ENCODE measurements at places on chromosomes 5 and 9.
A peak's percentile ranks its signal among the peaks of the same experiment; 100 is the strongest.

- no peak for DNase-seq
Observed at GRCh38 chr5:123561230-123561629, 49.3 kb downstream of the CSNK1G3 start.

- no peak for DNase-seq
Observed at GRCh38 chr5:65050140-65050539, 281.4 kb downstream of the CWC27 start.

- no peak for DNase-seq
Observed at GRCh38 chr5:126682856-126683255, 82.1 kb downstream of the PHAX start.

DNA sequence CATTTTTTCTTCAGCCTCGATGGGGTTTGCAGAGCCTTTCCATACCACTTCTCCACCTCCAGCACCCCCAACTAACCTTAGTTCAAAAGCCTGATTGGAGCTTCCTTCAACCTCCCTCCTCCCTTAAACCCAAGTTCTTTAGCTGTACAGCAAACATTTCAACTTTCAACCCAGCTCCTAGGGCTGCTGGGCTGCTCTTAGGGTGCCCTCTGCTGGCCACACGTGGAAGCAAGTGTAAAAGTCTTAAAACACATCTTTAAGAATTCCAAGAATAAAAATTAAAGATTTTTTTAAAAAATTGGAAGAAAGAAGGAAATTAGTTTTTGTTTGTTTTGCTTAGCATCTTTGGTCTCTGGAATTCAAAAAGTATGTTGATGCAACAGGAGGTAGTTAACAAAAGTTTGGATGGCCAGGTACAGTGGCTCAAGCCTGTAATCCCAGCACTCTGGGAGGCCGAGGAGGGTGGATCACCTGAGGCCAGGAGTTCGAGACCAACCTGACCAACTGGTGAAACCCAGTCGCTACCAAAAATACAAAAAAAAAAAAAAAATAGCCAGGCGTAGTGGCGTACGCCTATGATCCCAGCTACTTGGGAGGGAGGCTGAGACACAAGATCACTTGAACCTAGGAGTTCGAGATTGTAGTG, 15.5 kb upstream of the HSD17B3 start:
- peak; percentile 25 for DNase-seq

GRCh38 chr5:154523709-154524108, 45.7 kb upstream of the HAND1 start:
- no peak for DNase-seq

- DNase-seq, result no peak
Observed at GRCh38 chr9:123112015-123112975, 78.8 kb downstream of the GPR21 start.

DNA sequence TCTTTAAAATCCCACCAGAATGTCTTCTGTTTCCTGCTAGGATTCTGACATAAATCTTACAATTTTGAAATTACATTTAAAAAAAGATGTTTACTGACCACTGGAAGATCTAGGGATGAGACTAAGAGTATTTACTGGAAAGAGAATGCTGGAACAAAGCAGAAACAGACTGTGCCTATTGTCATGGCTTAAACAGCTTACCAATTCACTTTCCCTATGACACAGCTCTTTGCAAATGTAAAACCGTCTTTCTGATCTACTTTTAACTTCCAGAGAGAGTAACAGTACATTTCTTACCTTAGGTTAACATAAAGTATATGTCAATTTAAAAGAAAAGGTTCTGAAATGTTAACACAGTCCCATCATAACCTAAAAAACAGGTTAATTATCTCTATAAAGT, 10.7 kb downstream of the GIN1 start:
- DNase-seq, result no peak

DNA sequence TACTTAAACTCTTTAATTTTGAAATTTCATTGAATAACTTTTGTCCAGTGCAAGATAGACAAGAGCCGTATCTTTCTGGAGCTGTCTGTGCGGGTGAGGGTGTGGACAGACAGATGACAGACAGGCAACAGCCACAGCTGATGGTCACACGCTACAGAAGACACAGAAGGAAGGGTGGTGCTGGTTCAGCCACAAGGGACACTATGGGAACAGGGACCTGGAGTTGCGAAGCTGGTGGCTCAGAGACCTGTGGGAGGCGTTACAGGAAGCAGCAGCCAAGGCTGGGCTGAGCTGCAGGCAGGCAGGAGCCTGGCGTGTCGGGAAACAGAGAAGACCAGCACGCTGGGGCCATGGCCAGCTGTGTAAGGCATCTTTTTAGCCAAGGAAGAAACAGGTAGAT, 104.4 kb downstream of the WNK2 start:
- DNase-seq, result no peak

GRCh38 chr5:98742396-98743073, 30.9 kb upstream of the RGMB start:
- no peak for DNase-seq

DNA sequence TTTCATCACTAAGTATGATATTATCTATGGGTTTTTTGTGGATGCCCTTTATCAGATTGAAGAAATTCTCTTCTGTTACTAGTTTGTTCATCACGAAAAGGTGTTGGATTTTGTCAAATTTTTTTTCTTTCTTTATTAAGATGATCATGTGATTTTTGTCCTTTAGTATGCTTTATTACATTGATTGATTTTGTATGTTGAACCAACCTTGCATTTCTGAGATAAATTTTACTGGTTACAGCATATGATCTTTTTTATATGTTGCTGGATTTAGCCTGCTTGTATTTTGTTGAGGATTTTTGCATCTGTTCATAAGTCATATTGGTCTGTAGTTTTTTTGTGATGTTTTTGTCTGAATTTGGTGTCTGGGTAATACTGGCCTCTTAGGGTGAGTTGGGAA, 42.8 kb downstream of the RAD23B start:
- no peak for DNase-seq

GRCh38 chr5:7756453-7756852, 94.5 kb downstream of the CFAP90 start:
- no peak for DNase-seq

DNA sequence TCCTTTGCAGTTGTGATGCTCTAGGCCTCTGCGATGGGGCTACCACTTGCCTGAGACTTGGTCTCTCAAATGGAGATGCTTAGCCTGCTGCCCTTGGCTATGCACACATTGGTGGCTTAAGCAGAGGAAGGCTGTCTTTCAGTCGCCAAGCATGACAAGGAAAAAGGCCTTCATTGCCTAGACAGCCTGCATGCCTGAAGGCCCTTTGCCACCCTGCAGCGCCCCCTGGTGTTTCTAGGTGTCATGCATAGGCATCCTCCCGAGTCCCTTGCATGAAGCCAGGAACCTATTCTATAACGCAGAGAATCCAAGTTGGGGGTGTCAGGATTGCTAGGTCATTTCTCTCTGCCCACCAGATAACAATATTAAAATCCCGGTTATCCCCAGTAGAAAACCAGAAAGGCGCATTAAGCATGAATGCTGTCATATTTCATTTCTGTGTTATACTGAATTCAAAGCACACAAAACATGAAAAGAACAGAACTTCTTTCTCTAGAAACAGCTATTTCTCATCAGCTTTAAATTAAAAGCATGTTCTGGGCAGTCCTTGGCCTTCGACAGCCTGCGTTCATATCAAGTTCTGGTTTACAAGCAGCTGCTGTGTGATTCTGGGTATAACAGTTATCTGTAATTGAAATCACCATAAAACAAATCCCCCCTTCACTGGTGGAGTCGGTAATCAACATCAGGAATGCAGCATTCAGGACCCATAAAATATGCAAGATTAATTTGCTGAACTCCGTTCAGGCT, 59.7 kb upstream of the TRPC7 start:
- DNase-seq, result peak; percentile 19

DNA sequence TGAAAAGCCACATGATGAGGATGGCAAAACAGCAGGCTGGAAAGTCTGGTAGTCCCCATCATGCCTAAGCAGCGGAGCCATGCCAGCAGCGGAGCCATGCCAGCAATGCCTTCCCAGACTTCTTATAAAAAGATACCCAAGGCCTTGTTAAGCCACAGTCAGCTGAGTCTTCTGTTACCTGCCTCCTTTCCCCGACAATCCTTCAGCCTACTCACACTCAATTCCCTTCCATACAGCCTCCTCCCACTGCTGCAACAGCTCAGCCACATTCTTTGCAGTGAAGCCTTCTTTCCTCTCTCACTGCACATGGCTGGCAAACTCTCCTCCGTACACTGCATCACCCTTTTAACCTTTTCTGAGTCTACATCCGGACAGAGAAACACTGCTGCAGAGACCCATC, 114.9 kb downstream of the AUH start:
- DNase-seq, result no peak

GRCh38 chr5:38830521-38831051, 15.2 kb upstream of the OSMR start:
- DNase-seq, result no peak

DNA sequence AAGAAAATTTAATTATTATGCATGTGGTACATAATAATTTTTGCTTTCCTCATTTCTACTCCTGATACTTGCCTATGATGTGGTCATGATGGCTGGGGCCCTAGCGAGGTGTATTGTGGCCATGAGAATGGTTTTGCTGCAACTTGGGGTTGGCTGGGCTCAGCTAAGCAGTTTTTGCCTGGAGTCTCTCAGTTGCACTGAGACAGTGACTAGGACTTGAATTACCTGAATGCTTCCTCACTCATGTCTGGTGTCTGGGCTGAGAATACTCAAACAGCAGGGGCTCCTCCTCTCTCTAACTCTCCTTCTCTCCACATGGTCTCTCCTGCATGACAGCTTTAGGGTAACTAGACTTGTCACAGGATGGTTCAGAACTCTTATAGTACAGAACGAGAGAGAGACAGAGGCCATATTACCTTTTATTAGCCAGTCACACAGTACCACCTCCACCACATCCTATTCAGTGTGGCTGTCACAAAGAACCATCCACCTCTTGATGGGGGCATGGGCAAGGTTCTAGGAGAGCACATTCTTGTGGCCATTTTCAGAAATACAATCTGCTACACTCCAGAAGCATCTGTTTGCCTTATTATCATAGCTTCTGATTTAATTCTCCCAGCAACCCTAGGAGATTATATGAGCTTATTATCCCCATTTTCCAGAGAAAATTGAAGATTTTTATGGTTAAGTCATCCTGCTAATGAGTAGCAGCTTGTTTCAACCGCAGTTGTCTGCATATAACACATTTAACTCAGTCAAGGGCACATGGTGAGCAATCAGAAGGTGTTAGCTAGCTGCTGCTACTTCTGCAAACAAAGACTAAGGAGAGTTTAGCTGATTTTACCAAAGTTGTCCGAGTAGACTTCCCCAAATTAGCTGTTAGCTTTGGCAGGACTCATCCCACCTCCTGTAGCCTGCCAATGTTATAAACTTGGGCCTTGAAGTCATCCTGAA, 245.1 kb downstream of the DOCK8 start:
- DNase-seq, result no peak

GRCh38 chr9:104927912-104928740, at the start of gene ABCA1:
TSS of gene ABCA1 (minus strand) at chr9:104928155. CDS start at chr9:104903679, 24,476 bp downstream.
- DNase-seq, result peak; percentile 54

GRCh38 chr5:61820836-61821235, 485.2 kb upstream of the KIF2A start:
- DNase-seq, result no peak

- no peak for DNase-seq
Observed at GRCh38 chr9:109383947-109384346, 63.1 kb upstream of the EPB41L4B start.

DNA sequence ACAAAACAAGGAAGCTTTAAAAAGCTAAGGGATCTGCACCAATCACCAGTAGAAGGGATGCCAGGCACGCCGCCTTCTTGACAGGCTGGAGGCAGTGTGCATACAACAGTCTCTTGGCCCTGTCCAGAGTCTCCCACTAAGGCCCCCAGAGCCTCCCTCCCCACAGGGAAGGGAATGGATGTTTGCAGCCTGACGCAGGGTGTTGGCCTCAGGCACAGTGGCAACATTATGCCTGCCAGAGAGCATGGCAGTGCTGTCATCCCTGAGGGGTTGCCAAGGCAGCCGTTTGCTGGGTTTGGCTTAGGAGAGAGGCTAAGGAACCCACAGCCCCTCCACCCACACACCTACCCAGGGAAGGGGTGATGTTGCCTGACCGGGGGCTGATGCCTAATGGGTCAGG, 4.8 kb downstream of the HBEGF start:
- DNase-seq, result no peak
